ENCODE measurements at places on chromosomes 13 and 19.
A peak's percentile ranks its signal among the peaks of the same experiment; 100 is the strongest.

- peak; percentile 46 for DNase-seq
Measured at GRCh38 chr19:6476155-6476895, 5.3 kb downstream of the DENND1C start.

DNA sequence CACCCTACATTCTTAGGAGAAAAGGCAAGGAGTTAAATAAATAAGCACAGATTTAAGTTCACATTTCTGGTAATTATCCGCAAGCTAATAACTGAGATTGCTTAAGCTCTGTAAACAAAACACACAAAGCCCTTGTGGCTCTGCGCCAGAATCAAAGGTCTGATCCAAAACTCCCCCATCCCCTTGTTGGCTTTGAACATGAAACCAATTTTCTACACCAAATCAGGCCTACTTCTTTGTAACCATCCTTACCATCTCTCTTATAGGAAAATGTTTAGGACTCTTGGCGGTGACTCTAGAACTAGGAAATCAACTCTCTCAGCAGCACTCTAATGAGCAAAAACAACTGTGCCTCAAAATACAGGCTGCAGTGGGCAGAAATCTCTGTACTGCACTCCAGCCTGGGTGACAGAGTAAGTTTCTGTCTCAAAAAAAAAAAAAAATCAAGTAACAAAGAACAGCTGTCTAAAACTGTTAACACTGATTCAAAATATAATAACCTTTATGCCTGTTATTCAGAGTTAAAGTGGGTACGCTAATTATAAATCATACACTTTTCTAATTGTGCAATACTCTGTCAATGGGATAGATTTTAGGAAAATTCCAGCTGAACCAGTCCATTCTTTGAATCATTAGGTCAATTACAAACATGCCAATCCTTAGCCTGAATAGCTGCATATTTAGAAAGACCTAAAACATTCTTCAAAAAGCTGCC, 25.8 kb downstream of the ABCC4 start:
- no peak for DNase-seq

DNA sequence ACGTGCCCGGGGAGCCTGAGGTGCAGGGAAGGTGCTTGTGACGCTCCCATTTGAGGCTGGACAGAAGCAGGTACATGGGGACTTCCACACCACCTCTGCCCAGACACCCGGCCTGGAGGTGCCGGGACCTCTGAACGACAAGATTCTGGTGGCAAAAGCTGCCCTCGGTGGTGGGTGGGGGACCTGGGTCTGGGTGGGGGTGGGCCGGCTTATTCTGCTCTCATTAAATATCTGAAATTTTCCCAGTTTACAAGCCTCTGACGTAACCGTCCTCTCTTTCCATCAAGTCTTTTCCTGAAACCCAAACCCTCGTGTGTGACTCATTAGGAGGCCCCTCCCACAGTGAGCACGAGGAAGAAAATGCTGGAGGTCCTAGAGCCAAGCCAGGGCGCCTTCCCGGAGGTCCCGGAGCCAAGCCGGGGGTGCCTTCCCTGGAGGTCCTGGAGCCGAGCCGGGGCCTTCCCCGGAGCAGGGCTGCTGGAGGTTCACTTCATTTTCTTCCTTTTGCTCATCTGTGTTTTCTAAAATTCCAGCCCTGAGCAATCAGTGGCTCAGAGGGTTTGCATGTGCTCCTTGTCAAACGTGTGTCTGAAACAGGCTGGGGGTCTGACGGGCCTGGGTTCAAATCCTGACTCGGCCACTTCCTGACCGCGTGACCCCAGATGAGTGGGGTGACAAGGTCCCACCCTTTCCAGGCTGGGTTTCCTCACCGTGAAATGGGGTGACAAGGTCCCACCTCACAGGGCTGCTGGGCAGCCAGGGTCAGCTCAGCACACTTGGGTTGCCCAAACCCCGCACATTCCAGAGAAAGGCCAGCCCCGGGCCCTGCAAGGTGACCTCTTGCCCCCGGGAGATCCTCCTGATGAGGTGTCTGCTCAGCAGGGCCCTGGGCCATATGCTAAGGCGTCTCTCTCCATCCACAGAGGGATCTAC, 10.0 kb downstream of the CFD start:
- no peak for DNase-seq

- no peak for DNase-seq
Measured at GRCh38 chr19:16074488-16075365, 1.6 kb upstream of the TPM4 start.

DNA sequence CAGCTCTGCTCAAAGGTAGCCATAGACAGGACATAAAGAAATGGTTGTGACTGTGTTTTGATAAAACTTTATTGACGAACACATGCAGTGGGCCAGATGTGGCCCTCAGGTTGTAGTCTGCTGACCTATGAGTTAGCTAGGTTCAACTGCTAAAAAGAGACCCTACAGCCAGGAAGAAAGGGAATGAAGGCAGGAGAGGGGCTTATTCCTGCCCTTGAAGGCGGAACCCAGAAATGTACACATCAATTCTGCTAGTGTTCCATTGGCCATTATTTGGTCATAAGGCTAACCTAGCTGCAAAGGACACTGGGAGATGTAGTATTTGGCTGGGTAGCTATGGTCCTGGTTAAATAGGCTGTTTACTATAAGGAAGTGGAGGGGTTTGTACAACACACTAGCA, 18.0 kb downstream of the APBA3 start:
- no peak for DNase-seq

GRCh38 chr13:87356314-87356713, 314.9 kb upstream of the SLITRK5 start:
- no peak for DNase-seq

GRCh38 chr13:31107109-31107508, 54.6 kb downstream of the HSPH1 start:
- DNase-seq, result no peak

GRCh38 chr19:33957804-33958203, 161.1 kb downstream of the KCTD15 start:
- DNase-seq, result no peak

GRCh38 chr19:2590630-2591399, 111.7 kb downstream of the GNG7 start:
- no peak for DNase-seq

DNA sequence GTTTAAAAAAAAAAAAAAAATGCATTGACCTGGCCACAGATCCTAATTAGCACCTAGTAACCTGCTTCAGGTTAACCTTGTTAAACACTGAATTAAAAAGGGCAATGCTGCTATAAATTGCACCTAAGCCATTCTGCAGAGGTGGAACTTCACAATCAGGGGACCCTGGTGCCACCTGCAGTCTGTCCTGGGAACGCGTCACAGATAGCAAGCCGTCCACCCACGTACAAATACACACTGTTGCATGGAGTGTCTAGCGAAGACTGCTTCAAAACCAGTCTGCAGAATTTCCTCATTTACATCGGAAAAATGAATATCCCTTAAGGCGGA, 169.3 kb downstream of the COL4A1 start:
- no peak for DNase-seq

GRCh38 chr13:53045189-53045588, 16.6 kb downstream of the OLFM4 start:
- no peak for DNase-seq

- no peak for DNase-seq
Measured at GRCh38 chr19:46599716-46600373, 1.3 kb upstream of the CALM3 start.

GRCh38 chr13:23039266-23039935, 141.4 kb upstream of the SGCG start:
- no peak for DNase-seq

GRCh38 chr13:71350886-71351285, 516.1 kb downstream of the DACH1 start:
- DNase-seq, result no peak

- no peak for DNase-seq
Measured at GRCh38 chr19:46373491-46374359, 26.8 kb downstream of the PPP5C start.

- no peak for DNase-seq
Measured at GRCh38 chr13:91356919-91357612, 9.6 kb downstream of the MIR17HG start.

DNA sequence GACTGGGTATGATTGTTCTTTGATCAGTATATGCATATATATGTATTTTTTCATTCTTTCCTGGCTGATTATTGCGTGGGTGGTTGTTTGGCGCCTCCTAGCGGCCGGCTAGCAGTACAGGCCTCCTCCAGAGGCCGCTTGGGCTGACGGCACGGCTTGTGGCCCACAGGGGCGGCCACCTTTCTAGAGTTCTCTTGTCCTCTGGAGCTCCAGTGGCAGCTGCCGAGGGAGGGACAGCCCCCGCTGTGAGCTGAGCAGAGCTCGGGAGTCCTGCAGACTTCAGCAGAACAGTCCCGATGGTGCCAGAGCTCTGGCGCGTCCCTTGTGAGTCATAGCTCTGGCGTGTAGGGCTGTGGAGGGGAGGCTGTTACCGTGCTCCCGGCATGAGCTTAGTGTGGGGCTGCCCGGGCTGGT, 22.5 kb upstream of the ZNF429 start:
- peak; percentile 68 for DNase-seq

DNA sequence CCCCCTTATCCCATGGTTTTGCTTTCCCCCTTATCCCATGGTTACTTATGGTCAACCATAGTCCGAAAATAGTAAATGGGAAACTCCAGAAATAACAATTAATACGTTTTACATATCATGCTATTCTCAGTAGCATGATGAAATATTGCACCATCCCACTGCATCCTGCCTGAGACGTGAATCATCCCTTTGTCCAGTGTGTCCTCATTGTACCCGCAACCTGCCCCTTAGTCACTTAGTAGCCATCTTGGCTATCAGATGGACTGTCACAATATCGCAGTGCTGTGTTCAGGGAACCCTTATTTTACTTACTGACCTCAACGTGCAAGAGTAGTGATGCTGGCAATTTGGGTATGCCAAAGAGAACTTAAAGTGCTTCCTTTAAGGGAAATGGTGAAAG, 10.5 kb upstream of the NBEA start:
- no peak for DNase-seq

- no peak for DNase-seq
Measured at GRCh38 chr13:52936806-52937205, 88.4 kb upstream of the PCDH8 start.

DNA sequence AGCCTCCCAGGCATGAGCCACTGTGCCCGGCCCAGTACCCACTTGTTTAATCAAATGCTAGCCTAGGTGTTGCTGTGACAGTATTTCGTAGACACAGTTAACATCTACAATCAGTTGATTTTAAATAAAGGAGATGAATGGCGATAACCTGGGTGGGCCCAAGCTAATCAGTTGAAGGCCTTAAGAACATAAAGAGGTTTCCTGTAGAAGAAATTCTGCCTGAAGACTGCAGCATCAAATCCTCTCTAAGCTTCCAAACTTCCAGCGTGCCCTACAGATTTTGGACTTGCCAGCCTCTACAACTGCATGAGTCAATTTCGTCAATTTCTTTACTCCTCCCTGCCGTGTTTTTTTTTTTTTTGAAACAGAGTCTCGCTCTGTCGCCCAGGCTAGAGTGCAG, 13.2 kb upstream of the SULT2A1 start:
- no peak for DNase-seq

- peak; percentile 41 for DNase-seq
Measured at GRCh38 chr19:3343619-3344502, 22.5 kb upstream of the NFIC start.

DNA sequence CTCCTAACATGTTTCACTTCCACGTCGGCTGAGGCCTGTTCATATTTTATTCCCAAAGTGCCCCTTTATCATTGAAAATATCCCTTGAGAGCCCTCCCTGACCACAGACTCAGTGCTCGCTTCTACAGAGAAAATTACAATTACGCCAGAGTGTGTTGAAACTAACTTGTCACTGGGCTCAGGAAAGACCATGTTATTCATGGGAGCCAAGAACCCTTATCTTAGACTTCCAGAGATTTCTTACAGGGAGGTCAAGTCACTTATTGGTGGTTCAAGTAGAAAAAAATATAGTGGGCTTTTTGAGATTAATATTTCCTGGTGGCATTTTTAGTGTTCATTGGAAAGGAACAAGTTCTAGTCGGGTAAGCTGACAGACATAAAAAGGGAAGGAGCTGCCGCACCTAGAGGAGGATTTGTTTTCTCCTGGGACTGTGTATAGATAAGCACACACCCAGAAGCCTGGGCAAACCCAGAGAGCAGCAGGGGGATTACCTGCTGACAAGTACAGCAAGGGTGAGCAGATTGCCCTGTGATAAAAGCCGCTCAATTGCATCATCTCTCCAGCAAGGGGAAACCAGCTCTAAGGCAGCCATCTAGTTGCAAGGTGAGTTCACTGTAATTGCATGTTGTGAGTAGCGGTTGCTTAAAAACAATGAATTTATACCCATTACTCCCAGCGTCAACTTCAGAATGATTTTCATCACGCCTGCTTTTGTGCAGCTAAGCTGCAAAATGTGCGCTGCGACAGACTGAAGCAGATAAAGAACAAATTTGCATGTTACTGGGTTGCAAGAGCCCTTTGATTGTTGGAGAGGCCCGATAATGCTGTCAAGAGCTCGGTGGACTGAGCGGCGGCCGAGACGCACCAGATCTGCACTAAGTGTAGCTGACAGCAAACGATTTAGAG, 46.2 kb downstream of the DCT start:
- no peak for DNase-seq

DNA sequence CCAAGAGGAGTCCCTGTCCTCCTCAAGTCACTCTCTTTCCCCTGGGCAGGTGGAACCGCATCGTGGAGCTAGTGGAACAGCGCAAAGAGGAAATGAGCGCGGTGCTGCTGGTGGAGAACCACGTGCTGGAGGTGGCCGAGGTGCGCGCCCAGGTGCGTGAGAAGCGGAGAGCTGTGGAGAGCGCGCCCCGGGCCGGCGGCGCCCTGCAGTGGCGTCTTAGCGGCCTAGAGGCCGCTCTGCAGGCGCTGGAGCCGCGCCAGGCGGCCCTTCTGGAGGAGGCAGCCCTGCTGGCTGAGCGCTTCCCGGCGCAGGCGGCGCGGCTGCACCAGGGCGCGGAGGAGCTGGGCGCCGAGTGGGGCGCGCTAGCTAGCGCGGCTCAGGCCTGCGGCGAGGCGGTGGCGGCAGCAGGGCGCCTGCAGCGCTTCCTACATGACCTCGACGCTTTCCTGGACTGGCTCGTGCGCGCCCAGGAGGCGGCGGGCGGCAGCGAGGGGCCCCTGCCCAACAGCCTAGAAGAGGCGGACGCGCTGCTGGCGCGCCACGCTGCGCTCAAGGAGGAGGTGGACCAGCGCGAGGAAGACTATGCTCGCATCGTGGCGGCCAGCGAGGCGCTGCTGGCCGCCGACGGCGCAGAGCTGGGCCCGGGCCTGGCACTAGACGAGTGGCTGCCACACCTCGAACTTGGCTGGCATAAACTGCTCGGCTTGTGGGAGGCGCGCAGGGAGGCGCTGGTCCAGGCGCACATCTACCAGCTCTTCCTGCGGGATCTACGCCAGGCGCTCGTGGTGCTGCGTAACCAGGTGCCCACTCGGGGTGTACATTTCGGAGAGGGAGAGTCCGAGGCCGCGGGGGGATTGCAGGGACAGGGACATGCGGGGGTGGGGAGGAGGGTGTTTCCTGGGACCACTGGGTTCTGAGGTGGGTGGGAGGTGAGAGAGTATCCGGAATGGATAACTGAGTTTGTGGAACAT, 52.8 kb downstream of the SPTBN4 start:
- DNase-seq, result no peak

- DNase-seq, result no peak
Measured at GRCh38 chr19:3944018-3944721, 11.3 kb downstream of the NMRK2 start.

GRCh38 chr13:78102121-78102677, 183.6 kb upstream of the EDNRB start:
- DNase-seq, result no peak
